ENCODE measurements at places on chromosomes 11 and 22.

DNA sequence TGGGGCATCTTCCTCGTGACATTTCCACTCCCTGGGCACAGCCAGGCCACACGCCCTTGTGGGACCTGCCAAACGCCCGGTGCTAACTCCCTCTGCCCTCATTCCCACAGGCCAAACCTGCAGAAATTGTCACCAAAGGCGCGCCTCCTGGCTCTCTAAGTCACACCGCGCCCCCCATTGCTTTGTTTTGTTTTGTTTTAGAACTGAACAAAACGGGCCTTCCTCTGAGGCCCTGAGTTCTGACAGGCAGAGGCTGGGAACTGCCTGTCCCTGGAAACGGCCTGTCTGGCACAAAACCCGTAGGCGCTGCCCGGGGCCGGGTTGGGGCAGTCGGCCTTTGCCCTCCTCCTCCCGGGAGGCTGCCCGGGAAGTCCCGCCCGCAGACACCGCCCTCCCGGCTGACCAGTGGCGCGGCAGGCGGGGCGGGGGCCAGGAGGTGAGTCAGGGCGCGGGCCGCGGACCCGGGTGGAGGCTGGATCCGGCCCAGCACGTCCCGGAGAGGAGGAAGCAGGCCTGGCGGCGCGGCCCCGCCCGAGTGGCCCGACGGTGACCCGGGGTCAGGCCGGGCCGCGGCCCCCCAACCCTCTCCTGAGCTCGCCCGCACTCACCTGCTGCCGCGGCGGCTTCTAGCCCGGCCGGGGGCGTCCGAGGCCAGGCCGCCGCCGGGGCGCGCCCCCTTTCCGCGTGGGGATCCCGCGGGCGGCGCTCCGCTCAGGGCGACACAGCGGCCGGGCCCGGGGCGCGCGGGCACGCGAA, 465 bp downstream of the SUN2 start:
- DNase-seq = no peak

GRCh38 chr22:40007853-40008710, 13.3 kb downstream of the FAM83F start:
- no peak for DNase-seq

- no peak for DNase-seq
Measured at GRCh38 chr11:134994431-134994830, 582.4 kb upstream of the B3GAT1 start.

- DNase-seq = no peak
Measured at GRCh38 chr11:11605821-11606450, 15.9 kb downstream of the GALNT18 start.

- no peak for DNase-seq
Measured at GRCh38 chr11:70431611-70432010, 33.3 kb downstream of the CTTN start.

GRCh38 chr22:50656122-50657070, 16.2 kb upstream of the SHANK3 start:
- no peak for DNase-seq

- DNase-seq = peak; percentile 49
Measured at GRCh38 chr11:60193687-60194433, 11.0 kb upstream of the MS4A6A start.

Measured in GM12864 (cell line).